ENCODE measurements at places on chromosomes 1 and 21.

- no peak for DNase-seq
These were observed 55.2 kb downstream of the SASS6 start for GRCh38 chr1:100077531-100077930.

- no peak for DNase-seq
These were observed 11.5 kb downstream of the AK2 start for GRCh38 chr1:33025180-33025569.

GRCh38 chr1:6870571-6870970 is 85.3 kb downstream of the CAMTA1 start:
- DNase-seq: no peak

- DNase-seq: peak; percentile 6
These were observed 422 bp upstream of the RSBN1 start for GRCh38 chr1:113812661-113813135.

GRCh38 chr21:45542242-45542666 is at the start of gene SLC19A1:
TSS of gene SLC19A1 (minus strand) at chr21:45542440. CDS start at chr21:45537959, 4,481 bp downstream.
- DNase-seq: no peak

Data from cerebellar nuclear complex (tissue), 1 donor.